Amniotic epithelial cell (primary cell): ENCODE measurements at places on chromosomes 16 and 17.

- DNase-seq = peak; percentile 43
Measured at GRCh38 chr17:75635610-75636202, 2.5 kb downstream of the SMIM5 start.

DNA sequence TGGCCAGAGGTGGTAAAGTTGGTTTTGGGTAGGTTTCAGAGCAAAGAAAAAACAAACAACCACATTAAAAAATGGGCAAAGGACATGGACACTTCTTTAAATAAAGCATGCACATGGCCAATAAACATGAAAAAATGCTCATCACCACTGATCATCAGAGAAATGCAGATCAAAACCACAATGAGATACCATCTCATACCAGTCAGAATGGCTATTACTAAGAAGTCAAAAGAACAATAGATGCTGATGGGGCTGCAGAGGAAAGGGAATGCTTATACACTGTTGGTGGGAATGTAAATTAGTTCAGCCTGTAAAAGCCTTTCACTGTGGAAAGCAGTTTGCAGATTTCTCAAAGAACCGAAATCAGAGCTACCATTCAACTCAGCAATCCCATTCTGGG lies 598.4 kb upstream of the SOX9 start:
- DNase-seq = no peak

DNA sequence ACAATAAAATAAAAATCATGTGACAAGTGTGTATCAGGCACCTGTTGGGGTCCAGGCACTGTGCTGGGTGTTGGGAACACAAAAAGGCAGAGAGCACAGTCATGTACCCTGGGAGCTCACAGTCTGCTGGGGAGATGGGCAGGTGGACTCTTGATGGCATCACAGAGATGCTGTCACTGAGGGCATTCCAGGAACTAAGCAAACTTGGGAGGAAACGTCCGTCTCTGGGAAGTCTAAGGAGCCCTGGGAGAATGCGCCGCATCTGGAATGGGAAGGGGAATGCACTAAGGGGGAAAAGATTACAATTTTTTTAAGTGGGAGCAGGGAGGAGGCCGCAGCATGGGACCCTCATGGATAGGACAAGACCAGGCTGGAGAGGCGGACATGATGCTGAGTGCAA lies 80.9 kb upstream of the ZNF423 start:
- DNase-seq = no peak

DNA sequence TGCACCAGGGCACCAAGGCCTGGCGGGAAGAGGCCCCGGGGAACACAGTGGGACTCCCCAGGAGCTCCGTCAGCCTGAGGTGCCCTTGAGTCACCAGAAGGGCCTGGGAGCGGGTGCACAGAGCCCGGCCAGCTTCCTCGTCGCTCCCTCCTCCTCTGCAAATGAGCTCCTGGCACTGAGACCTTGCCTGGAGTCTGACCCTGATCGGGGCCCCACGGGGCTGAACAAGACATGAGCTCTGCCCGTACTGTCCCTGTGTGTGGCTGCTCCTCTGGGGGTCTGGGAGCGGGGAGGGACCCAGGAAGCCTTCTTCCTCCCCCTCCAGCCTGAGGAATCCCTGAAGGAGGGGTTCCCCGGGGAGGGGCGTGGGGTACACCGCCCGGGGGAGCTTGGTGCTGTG lies 36.4 kb upstream of the SSTR5 start:
- no peak for DNase-seq

GRCh38 chr17:8025176-8025911 lies 13.5 kb upstream of the ALOX15B start:
- DNase-seq = no peak
